GM23338 (cell line): ENCODE measurements at places on chromosomes 4 and X.

- peak; percentile 28 for DNase-seq
These were observed 49.6 kb downstream of the GRIA2 start for GRCh38 chr4:157270108-157270507.

- DNase-seq, result no peak
These were observed 13.2 kb downstream of the CLNK start for GRCh38 chr4:10671366-10671765.

GRCh38 chr4:45119376-45119775 lies 393.0 kb upstream of the GNPDA2 start:
- no peak for DNase-seq

DNA sequence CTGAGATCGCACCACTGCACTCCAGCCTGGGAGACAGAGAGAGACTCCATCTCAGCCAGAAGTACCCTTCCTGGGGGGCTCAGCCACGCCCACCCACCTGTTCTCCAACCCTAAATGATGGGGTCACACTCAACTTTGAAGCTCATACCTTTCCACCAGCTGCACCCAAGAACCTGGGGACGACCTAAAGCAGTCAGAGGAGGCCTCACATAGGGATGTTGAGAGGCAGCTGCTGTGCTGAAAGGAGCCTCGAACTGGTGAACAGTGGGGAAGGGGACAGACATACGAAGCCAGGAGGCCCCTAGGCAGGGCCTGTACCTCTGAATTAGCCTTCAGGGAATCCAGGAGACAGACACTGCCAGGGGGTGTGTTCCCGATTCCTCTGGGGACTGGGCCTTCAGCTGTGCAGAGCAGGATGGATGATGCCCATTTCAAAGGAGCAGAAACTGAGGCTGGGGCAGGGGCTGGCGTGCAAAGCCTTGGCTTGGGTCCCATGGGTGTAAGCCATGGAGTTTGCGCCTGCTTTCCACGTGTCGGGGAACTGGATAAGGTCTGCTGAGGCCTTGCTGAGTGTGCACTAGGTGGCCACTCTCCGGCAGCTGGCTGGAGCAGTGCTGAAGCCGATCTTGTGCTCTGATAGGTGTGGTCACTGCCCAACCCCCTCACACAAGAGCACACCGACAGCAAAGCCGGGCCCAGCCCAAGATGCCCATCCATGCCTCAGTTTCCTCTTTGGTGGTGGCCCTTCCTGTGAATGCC lies 130.8 kb downstream of the CPZ start:
- no peak for DNase-seq

- no peak for DNase-seq
These were observed 50.7 kb downstream of the CHST7 start for GRCh38 chrX:46624090-46624786.

DNA sequence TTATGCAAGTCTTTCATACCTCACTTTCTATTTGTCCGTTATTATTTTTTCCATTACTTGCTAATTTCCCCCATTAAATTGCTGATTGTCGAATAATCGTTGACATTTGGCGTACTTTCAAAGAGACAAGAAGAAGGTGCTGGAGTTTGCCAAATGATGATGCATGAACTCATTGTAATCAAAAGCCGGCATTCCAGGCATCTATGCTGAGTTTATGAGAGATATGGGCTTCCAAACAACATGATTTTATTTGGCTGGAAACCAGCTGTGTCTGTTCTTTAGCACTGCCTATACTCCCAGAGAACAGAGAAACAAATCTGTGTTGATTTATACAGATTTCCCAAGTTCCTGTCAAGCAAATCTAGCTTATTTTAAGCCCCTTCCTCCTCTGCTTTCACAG lies 80.8 kb upstream of the RPS6KA3 start:
- DNase-seq, result no peak

GRCh38 chrX:68332201-68332731 lies 101.0 kb downstream of the OPHN1 start:
- peak; percentile 49 for DNase-seq

GRCh38 chr4:179447308-179447707 lies 2005.1 kb upstream of the AGA start:
- DNase-seq, result peak; percentile 26

GRCh38 chr4:145736241-145736831 lies 56.4 kb downstream of the C4orf51 start:
- DNase-seq, result no peak

- no peak for DNase-seq
These were observed 94.4 kb downstream of the NWD2 start for GRCh38 chr4:37338972-37339371.

- DNase-seq, result peak; percentile 18
These were observed 36.0 kb upstream of the SPON2 start for GRCh38 chr4:1208266-1208961.

GRCh38 chrX:10130354-10130753 lies 26.4 kb upstream of the CLCN4 start:
- no peak for DNase-seq

DNA sequence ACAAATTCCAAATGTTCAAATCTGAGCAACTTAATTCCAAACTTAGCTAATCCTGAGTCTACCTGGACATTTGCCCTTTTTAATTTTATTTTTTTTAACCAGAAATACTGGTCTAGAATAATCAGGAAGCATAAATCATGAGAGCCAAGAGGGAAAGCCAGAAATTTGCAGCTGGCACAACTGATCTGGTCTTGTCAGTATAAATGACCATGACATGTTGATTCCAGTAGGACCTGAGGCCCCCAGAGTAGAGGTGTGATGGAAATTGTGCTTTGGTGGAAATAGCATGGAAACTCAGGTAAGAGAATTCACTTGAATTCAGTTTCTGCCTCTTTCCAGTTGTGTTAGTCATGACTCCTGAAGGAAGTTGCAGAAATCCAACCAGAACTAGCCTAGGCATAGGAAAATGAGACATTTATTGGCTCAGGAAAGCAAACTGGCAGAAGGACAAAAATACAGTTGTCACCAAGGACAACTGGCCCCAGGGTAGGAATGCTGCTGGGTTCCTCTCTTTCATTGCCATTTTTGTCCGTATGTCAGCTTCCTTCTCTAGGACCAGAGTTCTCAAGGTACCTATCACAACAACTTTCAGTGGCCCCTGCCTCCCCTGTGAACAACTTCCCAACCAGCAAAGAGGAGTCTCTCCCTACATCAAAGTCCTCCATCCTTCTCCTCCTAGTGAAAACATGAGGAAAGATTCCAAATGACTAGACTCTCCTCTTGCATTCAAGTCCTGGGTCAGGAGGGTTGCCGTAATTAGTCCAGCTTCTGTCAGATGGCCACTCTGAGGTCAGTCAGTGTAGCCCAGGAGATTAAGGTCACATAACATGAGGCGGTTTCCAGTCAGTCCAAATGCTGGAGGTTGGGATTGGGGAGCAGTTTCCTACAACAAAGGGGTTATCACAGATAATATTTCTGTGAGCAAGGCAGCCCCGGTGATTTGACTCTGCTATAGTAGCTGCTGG lies 29.3 kb upstream of the MYOZ2 start:
- DNase-seq, result no peak

DNA sequence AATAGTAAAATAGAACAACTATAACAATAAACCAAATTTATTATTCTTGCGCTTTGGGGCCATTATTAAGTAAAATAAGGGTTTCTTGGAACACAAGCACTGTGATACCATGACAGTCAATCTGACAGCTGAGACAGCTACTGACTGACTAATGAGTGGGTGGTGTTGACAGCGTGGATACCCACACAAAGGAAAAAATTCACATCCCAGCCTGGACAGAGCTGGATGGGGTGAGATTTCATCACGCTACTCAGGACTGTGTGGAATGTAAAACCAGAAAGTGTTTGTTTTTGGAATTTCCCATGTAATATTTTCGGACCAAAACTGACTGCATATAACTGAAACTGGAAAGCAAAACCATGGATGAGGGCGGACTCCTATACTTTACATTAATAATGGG lies 48.8 kb downstream of the IGFBP7 start:
- DNase-seq, result no peak

- DNase-seq, result peak; percentile 18
These were observed 394 bp downstream of the MED14 start for GRCh38 chrX:40734971-40735324.

GRCh38 chr4:148126825-148127224 lies 315.4 kb downstream of the NR3C2 start:
- no peak for DNase-seq

GRCh38 chr4:106868381-106869035 lies 167.6 kb downstream of the DKK2 start:
- no peak for DNase-seq

DNA sequence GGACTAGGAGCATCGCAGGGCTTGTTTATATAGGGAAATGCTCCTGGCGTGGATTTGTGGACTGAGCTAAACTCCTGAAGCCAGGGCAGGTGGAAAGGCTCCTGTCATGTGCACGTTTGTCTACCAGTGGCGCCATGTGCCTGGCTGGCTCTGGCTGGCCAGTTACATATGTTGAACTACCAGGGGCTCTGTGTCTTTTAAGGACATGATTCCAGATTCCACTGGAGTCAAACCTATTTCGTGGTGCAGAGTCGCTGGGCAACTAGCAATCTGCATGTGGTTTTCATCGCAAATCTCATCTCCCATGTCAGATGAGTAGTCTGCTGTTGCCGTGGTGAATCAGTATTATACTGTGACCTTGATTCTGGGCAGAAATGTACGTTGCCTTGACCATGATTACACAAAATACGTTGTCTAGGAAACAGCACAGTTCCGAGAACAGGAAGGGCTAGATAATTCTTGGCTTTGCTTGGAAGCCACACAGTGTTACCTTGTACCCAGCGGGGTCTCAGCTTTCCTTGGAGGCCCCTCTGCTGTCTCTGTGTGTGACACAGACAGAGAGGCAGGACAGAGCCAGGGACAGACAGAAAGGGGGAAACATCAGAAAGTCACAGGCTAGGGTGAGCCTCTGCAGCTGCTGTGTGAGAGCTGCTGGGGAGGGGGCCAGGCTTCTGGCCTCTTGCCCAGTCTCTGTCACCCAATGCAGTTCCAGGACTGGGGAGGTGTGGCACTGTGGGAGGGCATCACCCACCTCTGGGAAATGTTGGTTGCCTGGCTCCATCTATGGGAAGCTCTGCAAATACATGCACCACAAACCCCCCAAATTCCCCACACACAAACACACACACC lies 19.2 kb downstream of the PNMA6E start:
- DNase-seq, result peak; percentile 7

DNA sequence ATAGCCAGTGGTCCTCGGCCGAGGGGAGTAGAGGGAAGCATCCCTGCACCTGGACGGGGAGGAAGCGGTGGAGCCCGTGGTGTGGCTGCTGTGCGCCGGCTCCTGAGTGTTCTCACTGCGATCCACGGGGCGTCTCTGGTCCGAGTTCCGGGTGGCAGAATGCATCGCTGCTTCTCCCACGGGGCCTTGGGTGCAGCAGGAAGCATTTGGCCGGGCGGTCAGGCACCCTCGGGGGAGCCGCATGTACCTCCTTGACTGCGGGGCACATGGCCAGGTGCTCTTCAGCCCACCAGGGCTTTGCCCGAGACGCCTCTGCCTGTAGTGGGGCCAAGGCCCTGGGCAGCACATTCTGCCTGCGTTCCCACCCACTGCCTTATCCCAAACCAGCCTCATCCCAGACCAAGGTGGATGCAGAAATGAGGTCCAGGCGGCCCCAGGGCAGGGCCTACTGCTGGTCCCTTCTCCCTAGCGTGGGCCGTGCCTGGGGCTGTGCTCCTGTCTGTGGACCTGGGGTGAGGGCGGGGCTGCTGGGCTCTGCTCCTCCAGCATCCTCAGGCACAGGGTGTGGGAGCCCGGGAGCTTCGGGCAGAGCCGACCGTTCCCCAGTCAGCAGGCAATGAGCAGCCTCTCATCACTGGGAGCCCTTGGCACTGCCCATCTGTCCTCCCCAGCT lies 27.5 kb downstream of the NKX1-1 start:
- no peak for DNase-seq

GRCh38 chr4:5836943-5837342 lies 55.9 kb downstream of the CRMP1 start:
- no peak for DNase-seq

DNA sequence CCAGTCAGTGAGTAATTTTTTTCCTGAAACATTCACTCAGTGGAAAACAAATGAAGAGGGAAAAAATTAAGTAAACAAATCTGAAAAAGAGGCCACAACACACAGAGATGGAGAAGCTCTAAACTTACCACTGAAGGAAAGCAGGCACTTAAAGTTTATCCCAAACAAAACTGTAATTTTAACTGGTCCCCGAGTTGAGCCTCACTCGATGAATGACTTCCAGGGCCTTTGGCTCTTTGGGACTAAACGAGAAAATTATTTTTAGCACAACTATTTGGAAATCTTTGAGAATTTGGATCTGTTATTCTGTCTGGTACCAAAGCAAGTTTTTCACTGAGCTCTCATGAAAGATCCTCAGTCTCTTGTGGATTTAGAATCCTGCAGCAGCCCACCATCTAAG lies at the start of gene C1QTNF7:
Gene C1QTNF7 (plus strand): TSS at position 333 of the 400 bp plus-strand sequence. CDS start 7,711 bp downstream, outside the sequence.
- no peak for DNase-seq
